ENCODE measurements at places on chromosomes 3 and 15.
A peak's percentile ranks its signal among the peaks of the same experiment; 100 is the strongest.

- DNase-seq: peak; percentile 70
Observed at GRCh38 chr15:51696566-51696965, 15.3 kb downstream of the SCG3 start.

- no peak for DNase-seq
Observed at GRCh38 chr3:26438981-26439884, 183.3 kb upstream of the LRRC3B start.

- DNase-seq: peak; percentile 61
Observed at GRCh38 chr3:56921573-56922453, 120.1 kb upstream of the ARHGEF3 start.

GRCh38 chr3:197573048-197573767, 17.4 kb upstream of the BDH1 start:
- DNase-seq: peak; percentile 31

DNA sequence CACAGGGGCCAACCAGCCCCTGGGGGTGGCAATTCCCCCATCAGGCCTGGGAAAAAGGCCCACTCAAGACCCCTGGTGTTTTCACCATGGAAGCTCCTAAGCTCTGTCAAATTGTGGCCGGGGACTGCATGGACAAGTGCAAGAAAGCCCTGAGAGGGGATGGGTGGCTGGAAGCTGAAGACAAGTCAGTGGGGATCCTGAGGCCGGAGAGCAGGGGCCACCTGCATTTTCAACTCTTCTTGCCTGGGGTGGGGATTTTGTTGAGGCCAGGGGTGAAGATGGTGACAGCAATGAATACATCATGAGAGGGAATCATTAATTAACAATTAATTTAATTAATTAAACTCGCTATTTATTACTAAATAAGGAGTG, 33.9 kb downstream of the FEM1B start:
- no peak for DNase-seq

DNA sequence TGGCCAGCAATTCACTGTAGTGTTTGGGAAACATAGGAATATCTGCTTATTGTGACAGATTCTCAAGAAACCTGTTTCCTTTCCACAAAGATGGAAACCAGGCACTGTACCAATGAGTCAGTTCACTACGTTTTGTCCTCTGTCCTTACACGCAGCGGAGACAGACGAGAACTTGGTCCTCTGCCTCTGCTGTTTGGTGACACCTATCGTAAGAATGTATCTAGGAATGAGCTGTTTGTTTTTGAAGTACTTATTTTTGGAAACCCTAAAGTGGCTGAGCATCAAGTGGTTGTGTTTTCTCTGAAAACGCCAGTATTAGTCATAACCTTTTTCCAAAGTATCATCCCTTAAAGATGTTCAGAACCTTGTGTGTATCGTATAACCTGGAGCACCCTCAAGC, 93.0 kb downstream of the PGPEP1L start:
- no peak for DNase-seq

DNA sequence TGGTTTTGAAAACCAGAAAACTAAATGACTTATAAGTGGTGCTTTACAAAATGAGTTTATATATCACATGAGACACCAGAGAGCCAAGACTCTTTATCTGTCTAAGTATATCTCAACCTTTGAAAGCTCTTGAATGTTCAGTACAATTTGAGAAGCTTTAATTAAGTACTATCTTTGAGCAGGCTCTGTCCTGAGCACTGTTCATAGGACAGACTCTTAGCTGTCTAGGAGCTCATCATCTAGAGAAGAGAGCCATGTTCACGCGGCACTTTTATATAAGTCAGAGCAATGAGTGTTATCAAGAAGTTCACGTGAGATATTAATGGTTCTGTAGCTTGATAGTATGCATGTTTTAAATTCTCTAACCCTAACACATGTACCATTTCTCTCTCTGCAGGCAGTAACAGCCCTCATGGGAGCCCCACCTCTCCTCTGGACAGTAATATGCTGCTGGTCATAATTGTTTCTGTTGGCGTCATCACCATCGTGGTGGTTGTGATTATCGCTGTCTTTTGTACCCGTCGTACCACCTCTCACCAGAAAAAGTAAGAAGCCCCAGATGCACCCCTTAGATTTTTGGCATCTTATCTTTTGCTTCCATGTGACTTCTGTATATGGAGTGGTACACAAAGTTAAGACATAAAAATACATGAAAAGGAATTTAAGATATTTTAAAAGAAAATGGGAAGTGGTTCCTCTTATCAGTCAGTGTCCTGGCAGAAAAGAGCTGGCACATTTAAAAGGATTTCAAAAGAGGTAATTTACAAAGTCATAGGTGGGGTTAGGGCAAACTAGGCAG, 86.0 kb downstream of the HCN4 start:
- DNase-seq: peak; percentile 89

DNA sequence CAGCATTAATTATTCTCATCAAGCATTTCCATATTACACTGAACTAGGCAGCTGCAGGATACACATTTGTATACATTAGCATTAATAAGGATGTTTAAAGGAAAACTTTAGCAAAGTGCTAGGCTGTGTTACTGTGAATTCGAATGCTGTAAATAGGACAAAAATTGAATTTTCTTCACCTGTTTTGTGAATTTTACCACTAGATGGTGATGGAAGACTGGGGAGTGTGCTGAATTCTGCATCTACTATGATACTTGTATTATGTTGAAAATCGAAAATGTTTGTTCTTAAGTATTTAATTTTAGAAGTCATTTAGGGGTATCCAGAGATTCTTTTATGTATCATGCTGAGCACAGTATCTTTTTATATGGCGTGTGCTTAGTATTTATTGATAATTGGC, 12.3 kb upstream of the P2RY14 start:
- DNase-seq: peak; percentile 45

All from OCI-M1 (cell line).